Endodermal cell (in vitro differentiated cells): ENCODE measurements at places on chromosomes 3 and 15.

- DNase-seq = no peak
Observed at GRCh38 chr15:67105991-67106763, 40.8 kb downstream of the SMAD3 start.

GRCh38 chr3:71425491-71426071 is 157.9 kb downstream of the FOXP1 start:
- no peak for DNase-seq

GRCh38 chr3:81164806-81165205 is 596.6 kb downstream of the GBE1 start:
- no peak for DNase-seq

DNA sequence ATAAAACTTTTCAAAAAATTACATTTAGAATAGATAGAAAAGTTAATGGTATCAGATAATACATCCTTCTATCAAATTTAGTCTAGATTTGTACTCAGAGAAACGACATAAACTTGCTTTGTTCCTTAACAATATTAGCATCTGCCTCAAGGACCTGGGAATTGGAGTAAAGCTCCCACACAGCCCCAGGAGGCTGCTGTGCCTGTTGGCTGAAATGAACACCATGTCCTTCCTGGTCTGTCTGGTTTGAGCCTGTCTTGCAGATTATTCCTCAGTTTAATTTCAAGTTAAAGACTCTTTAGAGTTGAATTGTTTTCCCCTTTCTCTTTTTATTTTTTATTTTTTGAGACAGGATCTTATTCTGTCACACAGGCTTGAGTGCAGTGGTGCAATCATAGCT is 19.4 kb downstream of the GNB5 start:
- no peak for DNase-seq

GRCh38 chr15:75840659-75841058 is 2.6 kb upstream of the UBE2Q2 start:
- peak; percentile 52 for DNase-seq

DNA sequence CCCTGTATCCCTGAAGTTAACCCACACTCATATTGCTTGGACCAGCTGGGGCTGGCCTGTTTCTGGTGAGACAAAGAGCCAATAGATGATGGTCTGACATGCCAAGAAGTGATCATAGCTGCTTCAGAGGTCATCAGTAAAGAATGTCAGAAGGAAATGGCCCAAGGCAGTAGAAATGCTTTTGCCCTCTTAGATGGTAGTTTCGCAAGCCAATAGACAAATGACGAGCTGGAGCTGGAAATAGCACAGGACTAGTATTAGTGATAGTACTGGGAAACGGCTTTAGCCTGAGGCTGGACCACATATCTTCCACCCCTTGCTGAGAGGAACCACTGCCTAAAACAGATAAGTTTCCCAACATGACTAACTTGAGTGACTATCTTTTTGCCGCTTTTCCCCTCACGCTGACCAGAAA is 176.1 kb upstream of the THBS1 start:
- DNase-seq = no peak

GRCh38 chr3:185517387-185518130 is 18.7 kb upstream of the TMEM41A start:
- no peak for DNase-seq

DNA sequence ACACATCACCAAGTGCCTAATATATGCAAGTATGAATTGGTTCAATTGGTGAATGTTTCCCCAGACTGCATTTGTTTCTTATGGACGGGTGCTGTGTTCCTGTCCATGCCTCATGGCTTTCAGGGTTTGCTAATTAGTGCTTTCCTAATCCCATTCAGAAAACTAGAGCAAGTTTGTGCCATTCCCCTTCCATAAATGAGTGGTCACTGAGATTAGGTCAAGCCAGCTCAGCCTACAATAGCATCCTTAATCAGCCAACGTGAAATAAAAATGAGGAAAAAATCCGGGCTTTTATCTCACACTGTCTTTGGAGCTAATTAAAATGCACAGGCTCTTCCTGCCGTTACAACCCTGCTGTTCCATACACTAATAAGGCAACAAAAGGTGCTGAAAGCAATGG is 788.8 kb downstream of the ROBO1 start:
- DNase-seq = no peak

- DNase-seq = no peak
Observed at GRCh38 chr3:43288366-43288765, 2.0 kb downstream of the SNRK start.

DNA sequence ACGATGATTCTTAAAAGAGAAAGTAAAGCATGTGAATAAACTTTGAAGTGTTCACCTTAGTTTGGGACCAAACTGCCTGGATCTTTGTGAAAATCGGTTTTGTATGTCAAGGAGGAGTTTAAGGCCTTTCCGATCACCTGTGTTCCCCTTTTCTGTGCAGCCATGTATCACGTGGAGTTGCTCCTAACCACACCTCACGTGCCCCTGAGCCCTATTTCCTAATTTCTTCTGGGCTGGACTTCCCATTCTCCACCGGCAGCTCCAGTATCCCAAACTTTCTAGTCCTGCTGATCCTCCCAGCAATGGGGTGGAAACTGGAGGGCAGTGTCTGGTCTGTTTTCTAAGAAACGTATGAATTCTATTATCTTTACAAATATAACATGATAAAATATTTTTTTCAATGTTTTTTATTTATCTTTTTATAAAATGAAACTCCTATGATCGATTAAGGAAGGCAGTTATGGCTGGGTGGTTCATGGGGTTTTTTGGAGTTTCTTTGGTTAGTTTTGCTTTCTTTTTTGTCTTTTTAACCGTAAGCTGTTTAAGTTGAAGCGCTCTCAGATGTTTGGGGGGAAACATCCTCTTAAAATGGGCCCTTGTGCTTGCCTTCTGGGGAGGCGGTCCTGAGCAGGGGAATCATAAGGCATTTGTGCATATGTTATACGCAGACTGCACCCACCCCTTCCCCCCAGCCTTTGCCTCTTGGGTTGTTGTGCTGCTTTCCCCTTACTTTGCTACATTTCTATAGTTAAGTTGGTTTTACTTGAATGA is 43.6 kb upstream of the WWTR1 start:
- no peak for DNase-seq

- DNase-seq = no peak
Observed at GRCh38 chr3:190532731-190533203, 18.9 kb downstream of the IL1RAP start.

DNA sequence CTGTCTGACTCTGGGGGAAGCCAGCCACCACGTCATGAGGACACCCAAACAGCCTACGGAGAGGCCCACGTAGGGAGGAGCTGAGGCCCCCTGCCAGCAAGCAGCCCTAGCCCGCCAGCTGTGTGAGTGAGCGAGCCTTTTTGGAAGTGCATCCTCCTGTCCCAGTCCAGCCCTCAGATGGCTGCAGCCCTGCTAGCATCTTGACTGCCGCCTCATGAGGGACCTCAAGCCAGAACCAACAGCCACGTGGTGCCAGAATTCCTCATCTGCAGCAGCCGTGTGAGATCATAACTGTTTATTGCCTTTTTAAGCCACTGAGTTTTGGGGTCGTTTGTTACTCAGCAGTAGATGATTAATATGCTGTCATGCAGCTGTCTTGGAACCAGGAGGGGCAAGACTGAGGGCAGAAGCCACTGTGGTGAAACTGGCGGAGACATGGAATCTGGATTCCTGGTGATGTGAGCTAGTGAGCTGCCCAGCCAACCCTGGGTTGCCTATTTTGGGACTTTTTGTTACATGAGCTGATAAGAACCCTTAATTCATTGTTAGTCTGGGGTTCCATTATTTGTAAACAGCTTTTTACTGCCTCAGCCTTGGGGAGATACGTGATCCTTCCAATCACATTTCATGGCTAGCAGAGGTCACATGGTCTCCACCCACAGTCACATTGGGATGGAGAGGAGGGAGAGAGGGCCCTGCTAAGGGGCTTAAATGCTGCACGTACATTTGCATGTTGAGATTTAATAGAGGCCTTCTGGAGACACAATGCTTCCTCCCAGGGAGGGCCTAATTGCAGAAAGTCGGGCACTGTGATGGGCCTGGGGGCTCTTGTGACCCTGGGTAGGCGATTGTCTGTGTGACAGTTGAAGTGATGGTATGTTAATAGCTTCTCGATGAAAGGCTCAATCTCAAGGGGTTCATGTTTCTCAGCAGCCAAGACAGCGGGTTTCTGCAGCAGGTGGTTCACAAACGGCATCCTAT is 73.8 kb downstream of the RPLP1 start:
- DNase-seq = peak; percentile 36

DNA sequence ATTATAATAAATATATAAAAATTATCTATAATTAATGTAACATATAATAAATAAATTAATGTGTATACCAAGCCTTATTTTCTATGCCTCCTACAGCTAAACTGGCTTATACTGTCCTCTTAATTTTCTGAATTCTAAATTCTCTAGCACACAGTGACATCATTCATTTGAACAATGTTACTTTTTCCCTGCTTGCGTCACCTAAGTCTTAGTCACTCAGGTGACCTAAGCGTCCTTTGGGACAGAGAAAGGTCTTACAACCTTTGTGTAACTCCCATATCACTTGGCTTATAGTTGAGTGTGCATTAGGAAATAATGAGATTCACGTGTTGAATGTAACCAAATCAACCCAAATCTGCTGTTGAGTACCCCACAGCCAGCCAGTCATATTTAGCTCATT is 48.5 kb upstream of the KCNMB2 start:
- no peak for DNase-seq

DNA sequence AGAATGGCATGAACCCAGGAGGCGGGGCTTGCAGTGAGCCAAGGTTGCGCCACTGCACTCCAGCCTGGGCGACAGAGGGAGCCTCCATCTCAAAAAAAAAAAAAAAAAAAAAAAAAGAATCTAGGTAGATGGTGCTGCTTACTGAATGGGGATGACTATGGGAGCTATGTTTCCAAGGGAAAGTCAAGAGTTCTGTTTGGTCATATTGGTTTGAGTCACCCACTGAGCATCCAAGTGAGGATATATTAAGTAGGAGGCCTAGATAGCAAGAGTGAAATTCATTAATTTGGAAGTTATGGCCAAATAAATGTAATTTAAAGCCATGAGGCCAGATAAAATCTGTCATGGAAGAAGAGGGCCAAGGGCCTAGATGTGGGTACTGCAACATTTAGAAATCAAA is 9.0 kb upstream of the UACA start:
- no peak for DNase-seq

DNA sequence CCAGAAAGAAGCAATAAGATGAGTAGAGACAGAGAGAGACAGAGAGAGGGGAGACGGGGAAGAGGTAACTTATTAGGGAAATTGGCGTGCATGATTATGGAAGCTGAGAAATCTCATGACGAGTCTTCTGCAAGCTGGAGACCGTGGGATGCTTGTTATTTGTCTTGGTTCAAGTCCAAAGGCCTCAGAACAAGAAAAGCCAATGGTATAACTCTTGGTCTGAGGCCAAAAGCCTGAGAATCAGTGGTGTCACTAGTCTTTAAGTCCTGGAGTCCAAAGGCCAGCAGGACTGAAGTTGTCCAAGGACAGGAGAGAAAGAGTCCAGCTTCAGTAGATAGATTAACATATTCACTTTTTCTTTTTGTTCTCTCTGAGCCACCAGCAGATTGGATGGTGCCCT is 613.6 kb downstream of the CADM2 start:
- DNase-seq = no peak

- no peak for DNase-seq
Observed at GRCh38 chr15:75335313-75335704, 554 bp upstream of the COMMD4 start.

DNA sequence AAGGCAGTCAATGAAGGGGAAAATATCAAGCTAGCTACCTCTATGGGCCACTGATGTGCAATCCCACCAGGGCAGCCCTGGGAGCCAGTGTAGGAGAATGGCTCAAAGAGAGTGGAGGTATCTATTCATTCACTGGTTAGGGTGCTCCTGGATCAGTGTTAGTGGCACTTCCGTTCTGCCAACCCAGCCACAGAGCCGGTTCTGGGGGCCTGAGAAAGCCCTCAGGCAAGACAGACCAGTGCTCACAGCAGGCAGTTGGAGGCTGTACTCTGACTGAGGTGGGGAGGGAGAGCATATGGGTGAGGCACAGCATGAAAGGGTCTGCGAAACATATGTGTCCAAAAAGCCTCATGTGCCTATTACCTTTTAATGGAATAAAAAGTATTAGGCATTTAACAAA is 109.3 kb downstream of the KCNMB2 start:
- DNase-seq = no peak
